Activated CD4-positive, alpha-beta T cell treated with anti-CD3 and anti-CD28 coated beads, Interleukin-2, Interleukin-4, amounts not matched to agents 100 ng/mL and 50 ng/mL, durations not matched to agents 16 hours and 8 hours (primary cell): ENCODE measurements at places on chromosomes 5 and 9.

DNA sequence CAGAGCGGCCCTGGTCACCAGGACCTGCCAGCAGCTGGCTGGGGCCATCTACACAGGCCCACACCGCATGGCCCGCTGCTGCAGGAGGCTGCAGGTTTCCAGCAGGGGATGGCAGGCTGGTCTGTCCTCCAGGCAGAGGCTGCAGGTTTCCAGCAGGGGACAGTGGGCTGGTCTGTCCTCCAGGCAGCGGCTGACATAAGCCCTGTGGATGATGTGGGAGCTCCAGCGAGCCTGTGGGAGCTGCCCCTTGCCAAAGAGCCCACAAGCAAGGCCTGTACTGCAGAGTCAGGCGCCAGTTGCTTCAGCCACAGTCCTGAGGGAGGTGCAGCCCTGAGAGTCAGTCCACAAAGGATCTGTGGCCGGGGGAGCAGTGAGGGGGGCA, 18.5 kb downstream of the TPPP start:
- DNase-seq, result no peak

GRCh38 chr5:95973793-95974325, 12.2 kb upstream of the ELL2 start:
- DNase-seq, result peak; percentile 75

DNA sequence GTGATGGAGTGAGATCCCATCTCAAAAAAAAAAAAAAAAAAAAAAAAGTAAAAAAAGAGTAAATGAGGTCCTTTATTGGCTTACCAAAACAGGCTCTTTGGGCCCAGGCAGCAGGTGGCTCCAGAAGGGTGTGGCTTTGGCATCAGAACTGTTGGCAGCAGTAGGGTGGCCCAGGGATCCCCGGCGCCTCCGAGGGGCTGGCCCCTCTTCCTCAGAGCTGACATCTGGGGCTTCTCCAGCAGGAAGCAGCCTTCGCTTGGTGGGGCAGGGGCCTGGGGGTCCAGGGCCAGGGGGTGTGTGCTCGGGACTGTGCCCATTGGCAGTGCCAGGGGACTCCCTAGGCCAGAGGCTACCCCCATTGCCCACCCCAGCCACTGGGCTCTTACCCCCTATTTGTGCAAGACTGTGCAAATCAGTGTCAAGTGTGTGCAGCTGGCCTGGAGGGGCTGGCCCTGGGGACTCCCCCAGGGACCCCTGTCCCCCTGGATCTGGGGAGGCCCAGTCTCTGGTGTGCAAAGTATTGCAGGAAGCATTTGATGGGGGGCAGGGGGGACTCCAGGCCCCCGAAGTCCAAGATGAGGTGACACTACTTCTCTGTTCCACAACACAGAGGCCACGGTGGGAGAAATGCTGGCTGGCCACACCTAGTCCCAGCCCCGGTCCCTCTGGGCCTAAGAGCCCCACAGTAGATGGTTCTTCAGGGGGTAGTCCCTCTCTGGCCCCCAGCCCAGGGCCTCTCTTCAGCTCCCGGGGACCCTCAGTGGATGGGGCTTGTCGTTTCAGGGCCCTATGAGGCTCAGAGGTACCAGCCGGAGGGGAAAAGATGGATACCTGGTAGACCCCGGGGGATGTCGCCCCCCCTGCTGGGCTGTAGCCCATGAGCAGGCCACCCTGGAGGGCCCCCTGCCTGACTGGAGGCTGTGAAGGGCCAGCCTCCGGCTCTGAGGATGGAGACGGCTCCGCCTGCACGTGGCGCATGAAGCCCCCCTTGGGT, 4.7 kb upstream of the STOML2 start:
- DNase-seq, result no peak

GRCh38 chr5:92581249-92581648, 999.8 kb downstream of the NR2F1-AS1 start:
- no peak for DNase-seq

- no peak for DNase-seq
These were observed 91.6 kb upstream of the PRRC1 start for GRCh38 chr5:127425868-127426267.

GRCh38 chr9:132230605-132231004, 68.7 kb downstream of the NTNG2 start:
- DNase-seq, result no peak
